ENCODE measurements at places on chromosomes 13 and 19.

GRCh38 chr13:80441968-80442367, 101.0 kb upstream of the SPRY2 start:
- DNase-seq, result no peak

DNA sequence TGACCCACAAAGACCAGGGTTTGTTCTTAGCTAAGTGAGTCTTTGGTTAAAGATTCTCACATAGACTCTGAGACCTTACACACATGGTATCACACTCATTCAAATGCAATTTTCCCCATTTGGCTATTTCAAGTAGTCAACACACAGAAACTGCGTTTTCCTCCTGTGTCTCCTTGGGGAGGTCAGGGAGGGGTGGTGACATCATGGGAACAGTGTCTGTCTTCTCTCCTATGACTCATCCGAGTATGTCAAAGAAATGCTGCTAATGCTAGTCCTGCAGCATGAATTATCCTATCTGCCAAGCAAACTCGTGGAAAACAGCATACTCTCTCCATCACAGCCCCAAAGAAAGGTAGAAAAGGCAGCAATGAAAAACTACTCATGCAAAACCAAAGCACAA, 100.2 kb downstream of the ENOX1 start:
- no peak for DNase-seq

DNA sequence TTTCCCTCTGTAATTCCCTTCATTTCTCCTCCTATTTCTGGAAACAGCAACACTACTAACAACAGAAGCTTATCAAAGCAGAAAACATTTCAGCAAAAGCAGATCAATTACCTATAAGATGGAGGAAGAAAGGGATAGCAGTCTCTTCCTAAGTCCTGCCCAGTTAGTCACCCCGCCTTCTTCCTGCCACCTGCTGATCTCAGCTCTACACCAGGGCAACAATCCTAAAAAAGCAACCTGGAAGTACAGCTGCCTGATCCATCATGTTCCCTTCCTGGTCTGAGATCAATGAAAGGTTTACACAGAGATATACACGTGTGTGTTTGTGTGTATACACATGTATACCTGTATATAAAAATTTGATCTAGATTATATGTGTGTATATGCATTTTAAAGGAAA, 59.4 kb downstream of the TSC22D1 start:
- no peak for DNase-seq

DNA sequence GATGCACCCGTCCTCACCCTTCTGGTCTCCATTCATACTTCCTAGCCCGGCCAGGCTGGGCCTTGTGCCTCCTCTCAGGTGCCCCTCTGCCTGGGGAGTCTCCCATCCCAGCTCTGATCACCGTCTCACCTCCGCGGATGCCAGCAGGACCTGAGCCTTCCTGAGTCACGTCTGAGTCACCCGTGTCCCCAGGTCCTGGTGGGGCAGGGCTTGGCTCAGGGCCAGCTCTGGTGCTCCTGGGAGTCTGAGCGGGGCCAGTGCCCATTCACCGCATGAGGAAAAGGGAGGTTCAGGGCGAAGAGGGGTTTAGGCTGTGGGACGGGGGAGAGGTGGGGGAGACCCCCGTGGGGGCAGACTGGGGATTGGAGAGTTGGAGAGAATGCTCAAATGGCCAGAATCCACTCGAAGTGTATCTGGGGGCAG, 593 bp downstream of the ATP8B3 start:
- no peak for DNase-seq

DNA sequence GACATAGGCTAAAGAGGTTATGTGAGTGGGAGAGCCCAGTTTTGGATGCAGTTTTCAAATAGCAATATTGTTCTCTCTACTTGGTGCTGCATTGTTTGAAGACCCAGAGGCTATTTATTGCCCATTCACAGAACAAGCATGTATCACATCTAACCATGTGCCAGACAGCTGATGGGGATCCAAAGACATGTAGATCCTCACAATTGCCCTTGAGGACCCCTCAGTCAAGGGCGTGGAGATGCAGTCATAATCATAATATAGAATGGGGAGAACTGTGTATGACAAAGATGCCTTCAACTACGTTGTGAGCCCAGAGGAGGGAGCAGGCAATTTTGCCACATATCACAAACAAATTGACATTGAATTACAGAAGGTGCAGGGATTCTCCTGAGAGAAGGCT, 70.5 kb downstream of the NHLRC3 start:
- no peak for DNase-seq

GRCh38 chr13:100182900-100183490, 94.1 kb downstream of the PCCA start:
- DNase-seq, result no peak

DNA sequence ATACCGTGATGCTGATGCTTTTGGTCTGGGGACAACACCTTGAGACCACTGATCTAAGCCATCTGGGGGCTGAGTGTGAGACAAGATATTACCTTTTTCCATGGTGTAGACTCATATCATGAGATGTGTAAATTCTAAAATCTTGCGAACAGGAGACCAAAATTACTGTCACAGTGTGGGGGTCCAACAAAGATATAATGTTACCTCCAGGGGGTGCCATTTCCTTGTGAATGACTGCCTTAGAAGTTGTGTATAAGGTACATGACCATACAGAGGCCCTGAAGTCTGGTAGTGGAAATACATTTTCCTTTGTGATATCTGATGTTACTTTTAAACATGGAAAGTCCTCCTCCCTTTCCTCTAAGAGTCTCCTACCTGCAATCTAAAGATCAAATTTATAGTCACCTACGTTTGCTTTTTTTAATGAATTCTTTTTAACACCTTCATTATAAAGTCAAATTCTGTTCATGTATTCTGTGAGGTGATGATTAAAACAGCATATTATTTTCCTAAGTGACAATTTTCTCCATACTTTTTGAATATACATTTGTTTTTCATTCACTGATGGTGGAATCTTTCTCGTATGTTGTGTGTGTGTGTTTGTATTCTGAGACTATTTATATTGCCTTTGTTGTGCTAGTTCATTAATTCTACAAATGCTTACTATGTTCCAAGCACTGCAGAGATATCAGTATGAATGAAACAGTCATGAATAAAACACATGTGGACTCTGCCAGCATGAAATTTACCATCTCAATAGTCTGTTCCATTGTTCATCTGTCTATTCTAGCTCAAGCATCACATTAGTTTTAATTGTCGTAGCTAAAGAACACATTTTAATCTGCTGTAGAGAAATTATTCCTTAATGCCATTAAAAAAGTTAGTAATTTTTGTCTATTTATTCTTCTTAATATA, 113.7 kb downstream of the RFC3 start:
- DNase-seq, result no peak

GRCh38 chr19:42397263-42398166, 7.4 kb upstream of the CNFN start:
- DNase-seq, result no peak

DNA sequence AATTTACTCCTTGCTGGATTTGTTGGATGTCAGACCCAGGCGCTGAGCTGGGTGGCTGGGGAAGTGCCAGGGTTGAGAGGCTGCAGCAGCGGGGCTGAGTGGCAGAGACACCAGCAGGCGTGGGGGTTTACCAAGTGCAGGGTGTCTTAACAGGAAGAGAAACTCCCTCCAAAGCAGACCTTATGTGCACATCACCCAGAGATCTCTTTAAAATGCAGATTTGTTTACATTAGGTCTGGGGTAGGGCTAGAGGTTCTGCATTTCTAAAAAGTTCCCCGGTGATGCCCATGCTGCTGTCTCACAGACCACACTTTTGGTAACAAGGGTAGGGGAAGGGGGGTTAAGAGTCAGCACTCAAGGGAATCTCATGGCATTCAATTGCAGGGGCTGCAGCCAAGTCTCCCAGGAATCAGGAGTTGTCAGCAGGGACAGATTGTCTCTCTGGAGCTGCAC, 80.7 kb upstream of the OLFM4 start:
- no peak for DNase-seq

DNA sequence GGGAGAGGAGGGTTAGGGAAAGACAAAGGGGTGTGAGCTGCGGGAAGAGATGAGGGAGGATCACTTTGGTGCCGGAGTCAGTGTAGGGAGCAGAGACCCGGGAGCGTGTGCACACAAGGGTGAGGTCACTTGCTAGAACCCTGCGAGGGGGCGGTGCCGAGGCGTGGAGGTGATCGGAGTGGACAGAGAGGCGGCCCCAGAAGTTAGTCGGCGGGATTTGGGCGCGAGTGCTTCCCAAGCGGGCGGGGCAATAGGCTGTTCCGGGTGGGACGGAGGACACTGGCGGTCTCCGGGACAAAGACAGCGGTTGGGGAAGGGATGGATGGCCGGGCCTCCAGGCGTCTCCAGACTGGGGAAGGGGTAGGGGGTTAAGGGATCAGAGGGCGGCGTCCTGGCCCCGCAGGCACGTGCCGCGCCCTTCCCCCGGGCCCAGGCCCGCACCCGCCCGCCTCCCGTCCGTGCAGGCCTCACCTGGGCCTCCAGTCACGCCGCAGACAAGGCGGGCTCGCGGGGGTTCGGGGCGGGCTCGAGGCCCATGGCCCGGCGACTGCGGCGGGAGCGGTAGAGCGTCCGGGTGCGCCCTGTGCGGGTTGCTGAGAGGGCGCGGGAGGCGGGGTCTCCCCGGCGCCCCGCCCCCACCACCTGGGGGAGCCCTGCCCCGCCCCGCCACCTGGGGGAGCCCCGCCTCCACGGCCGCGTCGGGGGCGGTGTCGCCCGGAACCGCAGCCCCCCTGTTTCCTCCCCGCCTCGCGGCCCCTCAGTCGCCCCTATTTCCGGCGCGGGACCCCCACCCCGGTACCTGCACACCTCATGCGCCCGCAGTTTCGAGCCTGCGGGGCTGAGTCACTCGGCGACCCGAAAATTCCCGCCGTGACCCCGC, at the start of gene LPAR2:
Gene LPAR2, minus strand, starts transcription at position 600 of the 880 bp plus-strand sequence. CDS start 945 bp downstream, outside the sequence.
- DNase-seq, result no peak

Data from right renal cortex interstitium (tissue), 3 donors.